ENCODE measurements at places on chromosomes 12 and 14. TPM values are rescaled to one million over a fixed set of nuclear protein-coding genes. Genes with fewer than 3 reads are reported as not detected.

RAD51AP1 gene
- total RNA-seq: 23.4 TPM

GRCh38 chr12:94218233-94218632 is 69.9 kb downstream of the PLXNC1 start:
- no peak overlapping the region for H3K27ac ChIP-seq
- H3K4me1 ChIP-seq: no peaks in the 10 kb centered on the region
- no peaks in the 10 kb centered on the region for H3K36me3 ChIP-seq
- no peak overlapping the region for H3K4me3 ChIP-seq

RAPGEF3 gene
- 53.6 TPM for total RNA-seq

GRCh38 chr14:105138551-105139111 is 29.9 kb downstream of the JAG2 start:
- no peak overlapping the region for H3K27ac ChIP-seq
- H3K27me3 ChIP-seq: peaks cover 10% of the 10 kb centered on the region
- no peak for DNase-seq
- H3K36me3 ChIP-seq: peaks cover 7% of the 10 kb centered on the region
- no peak overlapping the region for H3K4me3 ChIP-seq

MYRFL gene
- total RNA-seq: not detected

DNA sequence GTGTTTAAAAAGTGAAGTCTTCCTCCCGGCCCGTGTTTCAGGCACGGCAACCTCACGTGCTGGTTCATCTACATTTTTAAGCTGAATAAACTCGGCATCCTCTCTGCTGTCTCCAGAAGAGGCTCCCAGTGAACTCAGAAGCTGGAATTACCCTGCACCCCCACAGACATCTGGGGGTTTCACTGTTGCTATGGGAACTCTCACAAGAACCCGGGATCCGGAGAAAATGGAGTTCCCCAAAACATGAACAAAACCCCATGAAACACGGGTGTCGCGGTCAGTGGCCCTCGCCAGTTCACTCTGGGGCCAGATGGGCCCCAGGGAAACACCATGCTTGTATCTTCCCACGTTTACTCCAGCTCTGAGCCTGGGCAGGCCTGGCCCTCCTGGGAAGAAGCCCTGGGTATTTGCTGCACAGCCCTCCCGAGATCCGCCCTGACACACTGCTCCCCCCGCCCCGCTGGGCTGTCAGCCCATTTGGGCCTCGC is 143.7 kb downstream of the PIWIL1 start:
- H3K36me3 ChIP-seq: no peaks in the 10 kb centered on the region
- H3K4me1 ChIP-seq: no peaks in the 10 kb centered on the region
- H3K27ac ChIP-seq: no peak overlapping the region
- no peak overlapping the region for H3K4me3 ChIP-seq

- no peak overlapping the region for H3K4me3 ChIP-seq
- H3K4me1 ChIP-seq: no peaks in the 10 kb centered on the region
- no peak overlapping the region for H3K27ac ChIP-seq
- H3K36me3 ChIP-seq: no peaks in the 10 kb centered on the region
- H3K27me3 ChIP-seq: no peaks in the 10 kb centered on the region
These were observed 8.2 kb downstream of the TGM1 start for GRCh38 chr14:24254630-24255392.

- H3K4me1 ChIP-seq: peaks cover 29% of the 10 kb centered on the region
- H3K27me3 ChIP-seq: no peaks in the 10 kb centered on the region
- no peak overlapping the region for H3K4me3 ChIP-seq
- no peak overlapping the region for H3K27ac ChIP-seq
- H3K36me3 ChIP-seq: no peaks in the 10 kb centered on the region
These were observed 590 bp downstream of the SCNN1A start for GRCh38 chr12:6374786-6375160.

RFLNA gene
- 19.7 TPM for total RNA-seq

ACOT4 gene
- total RNA-seq: 0.69 TPM

CHGA gene
- total RNA-seq: not detected

DNA sequence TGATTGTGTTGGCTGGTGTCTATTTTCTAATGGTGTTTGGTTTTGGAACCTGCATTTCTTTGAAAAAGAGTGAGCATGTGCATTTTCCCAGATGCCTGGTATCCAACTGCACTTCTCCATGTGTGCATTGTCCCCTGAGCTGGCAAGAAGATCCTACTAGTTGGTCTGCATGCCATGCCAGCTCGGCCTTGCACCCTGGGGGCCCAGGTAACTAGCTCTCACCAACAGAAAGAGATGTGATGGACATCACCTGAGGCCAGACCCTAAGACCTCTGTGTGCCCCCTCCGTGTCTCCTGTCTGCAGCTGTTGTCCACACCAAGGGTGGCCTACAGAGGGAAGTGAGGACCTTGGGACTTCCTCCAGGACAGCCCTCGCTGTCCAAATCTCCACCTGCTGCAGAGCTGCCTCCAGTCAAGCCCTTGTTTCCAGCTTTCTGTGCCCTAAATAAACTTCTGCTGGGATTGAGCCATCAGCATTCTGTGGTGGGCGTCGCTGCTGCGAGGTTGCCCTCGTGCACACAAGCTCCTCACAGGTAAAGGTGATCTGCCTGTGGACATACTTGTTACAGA is 30.1 kb upstream of the GPR132 start:
- no peak overlapping the region for H3K27ac ChIP-seq
- no peak overlapping the region for H3K4me3 ChIP-seq
- no peaks in the 10 kb centered on the region for H3K36me3 ChIP-seq

TBK1 gene
- 27.7 TPM for total RNA-seq

- H3K27me3 ChIP-seq: no peaks in the 10 kb centered on the region
- no peak for DNase-seq
- H3K27ac ChIP-seq: no peak overlapping the region
- H3K4me3 ChIP-seq: no peak overlapping the region
- no peaks in the 10 kb centered on the region for H3K36me3 ChIP-seq
- peaks cover 10% of the 10 kb centered on the region for H3K4me1 ChIP-seq
These were observed 84.7 kb downstream of the TSPAN9 start for GRCh38 chr12:3161861-3162260.

- no peak overlapping the region for H3K27ac ChIP-seq
- H3K4me1 ChIP-seq: peaks cover 5% of the 10 kb centered on the region
- DNase-seq: no peak
- H3K27me3 ChIP-seq: no peaks in the 10 kb centered on the region
- H3K36me3 ChIP-seq: peaks cover 3% of the 10 kb centered on the region
These were observed 46.5 kb downstream of the DCAF5 start for GRCh38 chr14:69106451-69106850.

SMCO2 gene
- 1.2 TPM for total RNA-seq

GRCh38 chr12:84911271-84912197 is 1.1 kb downstream of the SLC6A15 start:
- peaks cover 23% of the 10 kb centered on the region for H3K4me1 ChIP-seq
- peaks cover 19% of the 10 kb centered on the region for H3K27me3 ChIP-seq
- H3K36me3 ChIP-seq: no peaks in the 10 kb centered on the region
- peak overlapping the region; percentile 71 for H3K4me3 ChIP-seq

- peak; percentile 19 for DNase-seq
- peak overlapping the region; percentile 57 for H3K27ac ChIP-seq
- H3K27me3 ChIP-seq: no peaks in the 10 kb centered on the region
- peaks cover 8% of the 10 kb centered on the region for H3K4me1 ChIP-seq
- peak overlapping the region; percentile 96 for H3K4me3 ChIP-seq
These were observed 743 bp downstream of the PUS1 start for GRCh38 chr12:131929581-131930456.

GRCh38 chr12:77949943-77950342 is 119.2 kb downstream of the NAV3 start:
- no peaks in the 10 kb centered on the region for H3K36me3 ChIP-seq
- peaks cover 28% of the 10 kb centered on the region for H3K4me1 ChIP-seq
- H3K27me3 ChIP-seq: no peaks in the 10 kb centered on the region
- no peak for DNase-seq
- H3K27ac ChIP-seq: no peak overlapping the region

SLC6A13 gene
- not detected for total RNA-seq

GRCh38 chr14:54761835-54762234 is 140.8 kb downstream of the GCH1 start:
- no peaks in the 10 kb centered on the region for H3K27me3 ChIP-seq
- H3K4me1 ChIP-seq: peaks cover 21% of the 10 kb centered on the region

DNA sequence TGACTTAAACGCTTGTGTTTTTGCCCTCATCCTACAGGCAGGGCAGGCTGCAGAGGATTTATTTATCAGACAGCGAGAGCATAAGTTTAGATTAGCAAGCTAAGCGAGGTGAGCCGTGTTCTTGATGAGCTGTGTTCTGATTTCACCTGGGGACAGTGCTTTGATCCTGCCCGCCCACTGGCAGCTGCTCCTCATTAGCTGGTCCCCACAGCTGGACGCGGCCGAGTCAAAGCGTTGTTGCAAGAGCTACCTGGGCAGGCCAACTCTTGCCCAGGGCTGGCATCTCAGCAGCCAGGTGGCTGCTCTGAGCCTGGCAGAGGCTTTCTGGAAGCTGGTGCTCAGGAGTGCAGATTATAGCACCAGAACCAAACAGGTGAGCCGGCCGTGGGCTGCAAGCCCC is 46.8 kb upstream of the BEGAIN start:
- H3K36me3 ChIP-seq: no peaks in the 10 kb centered on the region
- H3K27me3 ChIP-seq: no peaks in the 10 kb centered on the region
- no peak for DNase-seq
- H3K27ac ChIP-seq: no peak overlapping the region

DNA sequence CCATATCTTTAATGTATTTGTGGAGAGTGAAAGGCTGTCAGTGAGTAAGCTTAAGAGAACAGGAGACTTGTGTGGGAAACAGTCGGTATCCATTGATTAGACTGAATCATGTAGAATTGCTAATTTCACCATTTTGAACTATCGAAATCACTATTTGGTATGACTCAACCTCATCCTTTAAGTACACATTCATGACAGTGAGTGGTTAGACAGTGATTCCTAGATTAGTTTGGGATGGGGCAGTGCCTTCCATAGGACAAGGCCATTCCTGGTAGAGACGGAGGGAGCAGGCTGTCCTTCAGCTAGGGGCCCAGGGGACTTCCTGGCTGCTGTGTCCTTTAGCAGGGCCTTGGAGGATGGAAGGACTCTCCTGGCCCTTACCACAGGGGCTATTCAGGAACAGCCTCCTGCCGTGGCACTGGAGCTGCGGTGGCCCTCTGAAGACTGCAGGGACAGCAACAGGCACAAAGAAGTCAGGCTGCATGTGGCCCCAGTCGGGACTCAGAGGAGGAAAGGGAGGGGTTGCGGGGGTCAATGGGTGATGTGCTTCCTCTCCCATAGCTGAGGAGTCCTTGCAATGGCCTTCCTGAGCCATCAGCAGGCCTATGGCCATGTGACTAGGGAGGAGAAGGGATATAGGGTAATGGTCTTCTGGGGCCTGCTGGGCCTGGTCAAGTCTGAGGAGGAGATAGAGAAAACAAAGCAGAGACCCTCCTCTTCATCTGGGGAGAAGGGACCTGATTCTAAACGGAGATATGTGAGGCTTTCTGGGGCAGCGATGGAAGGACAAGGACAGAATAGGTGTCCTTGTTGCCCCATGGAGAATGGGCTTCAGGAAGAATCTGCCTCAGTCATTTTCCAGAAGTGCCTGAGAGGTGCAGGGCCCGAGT is 11.2 kb downstream of the SERPINA1 start:
- no peak for DNase-seq
- H3K36me3 ChIP-seq: no peaks in the 10 kb centered on the region
- H3K27me3 ChIP-seq: no peaks in the 10 kb centered on the region
- H3K27ac ChIP-seq: no peak overlapping the region

SLC7A8 gene
- 1.1 TPM for total RNA-seq

GRCh38 chr14:96739200-96739910 is 57.8 kb upstream of the VRK1 start:
- H3K4me1 ChIP-seq: no peaks in the 10 kb centered on the region
- no peak overlapping the region for H3K4me3 ChIP-seq
- peaks cover 20% of the 10 kb centered on the region for H3K27me3 ChIP-seq

MYL2 gene
- total RNA-seq: 0.93 TPM

DNA sequence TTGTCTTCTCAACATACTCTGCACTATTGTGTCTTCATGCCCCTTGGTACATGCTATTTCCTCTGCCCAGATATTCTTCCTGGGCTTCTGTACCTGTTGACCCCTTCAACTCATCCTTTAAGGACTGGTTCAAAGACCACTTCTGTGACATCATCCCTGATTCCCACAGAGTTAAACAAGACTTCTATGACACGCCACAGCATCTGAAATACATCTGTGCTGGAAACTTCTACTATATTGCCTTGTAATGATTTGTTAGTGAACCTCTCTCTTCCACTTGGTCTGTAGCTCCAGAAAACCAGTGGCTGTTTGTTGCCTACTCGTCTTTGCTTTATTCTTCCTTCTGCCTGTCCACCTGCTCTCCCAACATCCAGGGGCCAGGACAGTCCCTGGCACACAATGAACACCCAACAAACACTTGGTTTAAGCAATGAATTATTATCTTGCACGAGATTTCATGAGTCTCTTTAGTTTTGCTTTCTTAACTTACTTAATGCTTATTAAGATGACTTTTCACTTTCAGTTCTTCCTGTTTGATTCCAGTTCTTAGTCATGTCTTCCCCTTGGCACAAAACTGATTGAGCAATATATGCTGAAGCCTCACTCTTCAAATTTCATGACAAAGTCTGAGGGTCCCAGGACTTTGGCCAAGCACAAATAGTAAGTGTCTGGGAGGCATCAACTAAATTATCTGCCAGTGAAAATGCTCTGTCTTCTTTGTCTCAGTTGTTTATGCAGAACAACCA is 485.9 kb downstream of the APAF1 start:
- H3K36me3 ChIP-seq: no peaks in the 10 kb centered on the region
- no peaks in the 10 kb centered on the region for H3K27me3 ChIP-seq
- no peak overlapping the region for H3K4me3 ChIP-seq
- no peak overlapping the region for H3K27ac ChIP-seq
- no peaks in the 10 kb centered on the region for H3K4me1 ChIP-seq
- no peak for DNase-seq

Data from endothelial cell of umbilical vein (primary cell).